OCI-LY7 (cell line): ENCODE measurements at places on chromosomes 13 and 19. TPM values are rescaled to one million over a fixed set of nuclear protein-coding genes. Genes with fewer than 3 reads are reported as not detected.

Gene IGFL1
- total RNA-seq, result not detected in 2 replicates

Gene MARK4
- 24.5 and 25.6 TPM in 2 replicates for total RNA-seq

Gene PNKP
- total RNA-seq, result 118 and 140 TPM in 2 replicates

Gene PSG4
- total RNA-seq, result not detected in 2 replicates

Gene ZNF790
- 2.7 and 3.0 TPM in 2 replicates for total RNA-seq

Gene FOXO1
- 42.1 and 46.5 TPM in 2 replicates for total RNA-seq

Gene IGFL4
- not detected in 2 replicates for total RNA-seq

Gene LILRB1
- total RNA-seq, result 4.5 and 5.8 TPM in 2 replicates

Gene ZNF345
- total RNA-seq, result 3.0 and 4.3 TPM in 2 replicates

Gene FXYD1
- 5.5 and 11.5 TPM in 2 replicates for total RNA-seq

Gene FPR3
- not detected in 2 replicates for total RNA-seq

Gene TMEM59L
- 0.84 and 0.89 TPM in 2 replicates for total RNA-seq

Gene SCEL
- total RNA-seq, result not detected in 2 replicates

Gene ZNF600
- total RNA-seq, result 8.5 and 10.7 TPM in 2 replicates

Gene ANGPTL8
- total RNA-seq, result 1.0 TPM in 1 of 2 replicates, not detected in the other

Gene KASH5
- 16.3 and 19.4 TPM in 2 replicates for total RNA-seq

Gene SLC46A3
- 10.2 and 11.7 TPM in 2 replicates for total RNA-seq

Gene TTYH1
- 0.53 TPM in 1 of 2 replicates, not detected in the other for total RNA-seq

Gene TEX101
- total RNA-seq, result not detected in 2 replicates
